ENCODE measurements at places on chromosomes 13 and 19. TPM values are rescaled to one million over a fixed set of nuclear protein-coding genes. Genes with fewer than 3 reads are reported as not detected.

DNA sequence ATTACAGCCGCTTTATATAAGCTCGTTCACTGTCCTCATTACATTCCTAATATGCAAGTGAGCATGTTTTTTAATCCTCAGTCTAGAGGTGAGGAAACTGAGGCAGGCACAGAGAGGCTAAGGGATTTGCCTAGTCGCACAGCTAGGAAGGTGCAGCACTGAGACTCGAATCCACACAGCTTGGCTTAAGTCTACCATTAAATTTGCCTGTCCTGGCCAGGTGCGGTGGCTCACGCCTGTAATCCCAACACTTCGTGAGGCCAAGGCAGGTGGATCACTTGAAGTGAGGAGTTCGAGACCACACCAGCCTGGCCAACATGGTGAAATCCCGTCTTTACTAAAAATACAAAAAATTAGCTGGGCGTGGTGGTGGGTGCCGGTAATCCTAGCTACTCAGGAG, 8.0 kb downstream of the RPS16 start:
- no peak for DNase-seq

DNA sequence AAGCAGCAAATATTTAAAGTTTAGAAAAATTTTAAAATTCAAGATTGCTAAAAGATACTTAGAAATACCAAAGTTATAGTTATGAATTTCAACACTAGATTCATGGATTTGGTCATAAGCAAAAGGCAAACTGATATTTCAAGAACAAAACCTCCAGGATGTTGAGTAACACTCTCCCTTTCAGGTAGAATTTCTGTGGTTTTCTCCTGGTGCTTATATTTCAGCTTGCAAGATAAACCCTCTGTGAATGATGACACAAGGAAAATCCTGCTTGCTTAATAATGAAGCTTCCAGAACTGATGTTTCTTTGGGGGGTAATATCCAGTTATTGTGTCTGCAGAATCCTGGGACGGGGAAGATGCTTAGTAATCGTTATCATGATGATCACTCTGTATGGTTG, 320.3 kb upstream of the EDNRB start:
- DNase-seq: no peak

DNA sequence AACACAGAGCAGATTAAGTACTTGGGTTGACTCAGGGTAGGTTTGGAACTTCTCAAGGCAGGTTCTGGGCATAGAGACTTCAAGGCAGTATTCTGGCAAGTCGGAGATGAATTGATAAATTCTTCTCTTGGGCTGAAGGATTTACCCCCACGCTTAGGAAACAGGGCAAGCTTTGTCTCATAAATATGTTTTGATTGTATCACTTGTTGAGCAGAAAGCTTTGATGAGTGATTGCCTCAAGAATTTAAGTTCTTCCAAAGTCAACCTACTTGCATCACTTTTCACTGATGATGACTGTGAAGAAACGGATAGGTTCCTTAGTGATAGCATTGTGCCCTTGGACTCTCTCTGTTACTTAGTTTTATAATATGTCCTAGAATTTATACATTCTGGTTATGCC, 258.6 kb upstream of the DACH1 start:
- no peak for DNase-seq

Gene HSPH1
- total RNA-seq: 127 TPM

Gene RABAC1
- 74.0 TPM for total RNA-seq

Gene DOCK6
- not detected for total RNA-seq

Gene MEIS3
- total RNA-seq: not detected

Gene SHISA7
- not detected for total RNA-seq
